Activated T-cell treated with anti-CD3 and anti-CD28 coated beads for 1 hour (primary cell): ENCODE measurements at places on chromosomes 1 and 21.

- no peak for DNase-seq
These were observed 44.9 kb downstream of the C1orf198 start for GRCh38 chr1:230823426-230823825.

- peak; percentile 27 for DNase-seq
These were observed 575 bp downstream of the RRAGC start for GRCh38 chr1:38858833-38859560.

DNA sequence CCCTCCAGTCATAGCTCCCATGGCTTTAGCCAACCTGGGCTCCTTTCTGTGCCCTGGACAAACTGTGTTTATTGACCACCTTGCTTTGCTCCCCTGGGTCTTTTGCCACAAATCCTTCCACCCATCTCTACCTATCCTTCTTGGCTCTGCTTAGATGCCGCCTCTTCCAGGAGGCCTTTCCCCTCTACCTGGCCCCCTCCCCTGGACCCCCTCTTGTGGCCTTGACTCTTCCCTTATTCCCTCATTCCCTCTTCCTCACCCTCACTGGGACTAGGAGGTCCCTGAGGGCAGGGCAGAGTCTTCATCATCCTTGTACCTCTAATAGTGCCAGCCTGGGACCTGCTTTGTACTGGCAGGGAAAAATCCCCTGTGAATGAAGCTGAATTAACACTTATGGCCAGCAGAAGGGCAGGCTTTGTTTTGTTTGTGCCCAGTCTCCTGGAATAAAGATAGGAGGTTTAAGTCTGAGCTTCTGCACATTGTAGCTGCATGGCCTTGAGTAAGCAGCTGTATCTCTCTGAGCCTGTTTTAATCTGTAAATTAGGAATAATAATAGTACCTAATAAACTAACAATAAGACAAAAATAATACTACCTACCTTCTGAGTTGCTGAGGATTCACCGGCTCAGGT, 13.7 kb downstream of the PTPRU start:
- DNase-seq = no peak

- no peak for DNase-seq
These were observed 125.1 kb downstream of the ETS2 start for GRCh38 chr21:38930853-38931252.

GRCh38 chr21:29233611-29234540, 64.8 kb upstream of the BACH1 start:
- no peak for DNase-seq

DNA sequence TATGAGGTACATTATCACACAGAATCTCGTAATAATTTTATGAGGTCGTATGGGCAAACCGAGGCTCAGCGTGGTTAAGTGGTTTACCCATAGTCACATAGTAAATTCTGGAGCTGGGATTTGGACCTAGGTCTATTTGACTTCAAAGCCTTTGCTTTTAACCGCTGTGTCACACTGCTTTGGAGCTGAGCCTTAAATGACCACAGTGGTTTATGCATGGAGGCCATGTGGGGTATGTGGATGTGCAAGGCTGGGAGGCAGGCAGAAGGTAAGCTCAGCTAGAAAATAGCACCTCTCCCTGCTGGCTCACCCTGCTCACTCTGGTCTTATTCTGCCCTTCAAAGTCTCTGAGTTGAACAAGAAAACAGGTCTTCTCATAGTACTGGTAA, 269.5 kb downstream of the TRABD2B start:
- no peak for DNase-seq

DNA sequence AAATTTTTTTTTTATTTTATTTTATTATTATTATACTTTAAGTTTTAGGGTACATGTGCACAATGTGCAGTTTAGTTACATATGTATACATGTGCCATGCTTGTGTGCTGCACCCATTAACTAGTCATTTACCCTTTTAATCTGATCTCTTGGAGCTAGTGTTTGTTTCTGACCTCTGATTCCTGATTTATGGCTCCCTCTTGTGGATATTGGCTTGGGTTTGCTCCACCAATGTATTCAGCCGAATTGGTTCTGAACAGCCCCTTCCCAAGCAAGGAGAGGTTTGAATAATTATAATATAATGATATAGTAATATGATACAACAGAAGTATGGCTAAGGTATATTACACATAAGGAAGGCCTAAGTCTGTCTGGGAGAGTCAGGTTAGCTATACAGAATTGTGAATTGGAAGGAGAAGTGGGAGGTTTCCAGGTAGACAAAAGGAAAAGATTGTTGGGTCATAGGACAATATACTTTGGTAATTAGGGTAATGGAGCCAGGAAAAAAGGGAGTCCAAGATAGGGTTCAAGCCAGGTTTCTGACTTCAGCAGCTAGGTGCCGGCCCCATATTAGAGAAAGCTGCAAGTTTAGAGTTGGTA, 53.1 kb upstream of the HMCN1 start:
- DNase-seq = no peak

GRCh38 chr21:17964716-17965115, 145.6 kb upstream of the C21orf91 start:
- no peak for DNase-seq

- no peak for DNase-seq
These were observed 35.7 kb downstream of the ZMYND12 start for GRCh38 chr1:42420121-42420520.

GRCh38 chr1:229694053-229694693, 68.1 kb downstream of the URB2 start:
- DNase-seq = no peak

- no peak for DNase-seq
These were observed 112.6 kb downstream of the SLC45A1 start for GRCh38 chr1:8430476-8430875.

GRCh38 chr1:20732588-20733359, at the start of gene SH2D5:
TSS of gene SH2D5 (minus strand) at chr1:20732703. CDS start at chr1:20728044, 4,659 bp downstream.
- DNase-seq = peak; percentile 55

DNA sequence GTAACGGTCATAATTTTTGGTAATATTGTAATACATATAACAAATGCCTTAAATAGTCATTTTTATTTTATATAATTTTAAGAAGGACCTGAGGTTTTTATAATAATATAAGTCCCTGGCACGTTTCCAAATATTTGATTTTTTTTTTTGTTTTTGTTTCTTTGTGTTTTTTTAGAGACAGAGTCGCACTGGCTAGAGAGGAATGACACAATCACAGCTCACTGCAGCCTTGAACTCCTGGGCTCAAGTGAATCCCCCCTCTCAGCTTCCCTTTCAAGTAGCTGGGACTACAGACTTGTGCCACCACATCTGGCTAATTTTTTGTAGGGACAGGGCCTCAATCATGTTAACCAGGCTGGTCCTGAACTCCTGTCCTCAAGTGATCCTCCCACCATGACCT, 29.7 kb downstream of the ARHGAP29 start:
- no peak for DNase-seq

GRCh38 chr1:32247983-32248889, 1.2 kb downstream of the FAM167B start:
- peak; percentile 61 for DNase-seq

- DNase-seq = peak; percentile 36
These were observed at the start of gene TMCO4 for GRCh38 chr1:19799230-19800075. TSS of gene TMCO4 (minus strand) at chr1:19799916. CDS start at chr1:19780758, 19,158 bp downstream.

GRCh38 chr1:63674238-63674864, 81.1 kb downstream of the PGM1 start:
- DNase-seq = no peak

DNA sequence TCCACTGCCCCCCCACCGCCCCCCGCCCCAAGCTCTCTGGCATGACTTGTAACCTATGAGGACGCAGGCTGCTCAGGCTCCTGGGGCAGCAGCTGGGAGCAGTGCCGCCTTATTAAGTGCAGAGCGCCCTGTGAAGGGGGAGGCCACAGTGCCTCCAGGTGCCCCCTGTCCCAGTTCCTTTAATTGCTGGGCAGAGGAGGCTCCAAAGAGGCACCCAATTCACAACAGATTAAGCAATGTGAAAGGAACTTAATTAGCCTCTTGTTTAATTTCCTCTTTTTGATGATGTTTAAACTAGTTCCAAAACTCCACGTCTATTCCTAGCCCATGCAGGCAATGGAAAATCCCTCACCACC, 3.0 kb downstream of the RXFP4 start:
- DNase-seq = no peak

GRCh38 chr1:161382214-161383019, 14.7 kb upstream of the CFAP126 start:
- DNase-seq = no peak

DNA sequence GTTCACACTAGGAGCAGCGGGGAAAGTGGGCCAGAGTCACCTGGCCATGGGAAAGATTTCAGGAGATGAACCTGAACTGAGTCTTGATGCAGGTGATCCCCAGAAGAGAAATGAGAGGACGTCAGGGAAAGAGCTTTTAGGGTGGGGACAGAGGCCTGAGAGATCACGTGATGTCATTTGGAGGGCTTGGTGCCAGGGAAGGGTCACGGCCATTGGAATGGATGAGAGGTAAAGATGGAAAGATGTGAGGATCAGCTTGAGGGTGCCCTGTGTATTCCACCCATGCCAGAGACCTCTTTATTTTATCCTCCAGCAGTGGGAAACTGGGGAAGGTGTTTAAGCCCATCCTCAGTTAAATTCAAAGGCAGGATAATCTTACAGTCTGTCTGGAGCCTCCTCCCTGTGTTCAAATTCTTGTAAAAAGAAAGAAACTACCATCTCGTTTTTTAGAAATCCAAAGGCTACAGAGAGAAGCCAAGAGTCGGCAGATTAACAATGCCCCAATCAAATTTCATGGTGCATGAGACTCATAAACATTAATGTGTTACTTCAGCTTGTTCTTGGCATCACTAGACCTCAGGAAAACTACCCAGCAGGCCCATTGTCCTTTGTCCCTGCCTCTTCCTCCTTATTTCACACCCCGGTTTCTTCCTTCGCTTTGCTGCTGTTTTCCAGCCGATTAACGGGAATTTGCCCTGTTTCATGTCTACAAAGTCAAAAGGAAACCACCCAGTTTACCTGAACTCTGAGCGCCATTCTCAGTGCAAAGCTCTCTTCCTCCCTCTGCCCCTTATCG, 93.1 kb upstream of the LRRC8D start:
- DNase-seq = no peak

DNA sequence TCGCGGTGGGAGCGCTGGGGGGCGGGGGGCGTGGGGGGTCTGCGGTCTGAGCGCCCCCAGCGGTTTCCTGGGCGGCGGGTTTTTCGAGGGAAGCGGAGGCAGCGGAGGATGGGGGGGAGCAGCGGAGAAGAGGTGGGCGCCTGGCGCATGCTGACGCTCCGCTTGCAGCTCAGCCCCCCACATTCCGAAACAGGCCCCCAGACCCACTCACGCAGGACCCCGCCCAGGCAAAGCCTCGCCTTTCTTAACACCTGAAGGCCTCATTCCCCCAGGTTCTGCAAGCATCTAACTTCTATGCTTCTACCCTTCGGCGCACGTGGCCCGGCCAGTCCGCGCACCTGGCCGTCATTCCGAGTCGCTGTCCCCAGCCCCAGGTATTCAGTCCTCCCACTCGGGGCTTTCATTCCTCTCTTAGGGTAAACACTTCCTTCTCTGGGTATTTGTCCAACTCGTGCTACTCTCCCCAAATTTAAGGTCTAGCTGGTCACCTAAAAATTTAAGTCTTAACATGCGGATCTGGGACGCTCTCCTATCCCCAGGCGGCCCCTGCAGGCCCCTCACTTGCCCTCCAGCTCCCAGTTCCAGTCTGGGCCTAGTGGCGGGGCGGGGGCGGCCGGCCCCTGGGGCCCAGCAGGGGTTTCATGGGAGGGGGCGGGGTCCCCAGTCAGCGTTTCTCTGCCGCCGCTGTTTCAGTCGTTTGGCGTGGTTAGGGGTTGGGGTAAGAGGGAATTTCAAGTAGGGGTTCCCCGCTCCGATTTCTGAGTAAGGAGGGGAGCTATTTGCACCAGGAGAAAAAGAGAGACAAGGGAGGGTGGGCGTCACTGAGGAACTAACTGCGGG, 2.8 kb upstream of the ZBTB7B start:
- DNase-seq = no peak

DNA sequence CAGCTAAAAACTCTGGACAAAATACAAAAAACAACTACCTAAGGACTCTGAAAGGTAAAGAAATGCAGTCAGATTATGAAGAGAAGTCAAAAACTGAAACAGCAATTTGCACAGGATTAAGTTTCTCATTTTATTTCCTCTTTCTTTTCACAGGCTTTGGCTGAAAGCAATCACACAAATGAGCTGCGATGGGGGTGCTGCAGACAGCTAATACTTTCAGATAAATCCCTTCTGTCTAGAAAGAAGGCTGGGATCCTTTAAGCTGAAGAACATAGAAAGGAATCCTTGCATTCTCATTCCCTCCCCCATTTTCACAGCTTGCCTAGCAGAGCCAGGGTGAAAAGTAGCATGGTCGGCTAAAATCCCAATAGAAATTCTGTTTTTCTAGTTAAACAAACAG, 32.0 kb upstream of the PRDX6 start:
- DNase-seq = no peak

GRCh38 chr1:184492536-184492935, 105.7 kb downstream of the C1orf21 start:
- no peak for DNase-seq

- DNase-seq = no peak
These were observed 11.6 kb upstream of the DNAJC6 start for GRCh38 chr1:65297706-65298105.

GRCh38 chr1:243396424-243396823, 140.6 kb downstream of the SDCCAG8 start:
- no peak for DNase-seq

- no peak for DNase-seq
These were observed 51.3 kb downstream of the PCNX2 start for GRCh38 chr1:233244183-233244582.

DNA sequence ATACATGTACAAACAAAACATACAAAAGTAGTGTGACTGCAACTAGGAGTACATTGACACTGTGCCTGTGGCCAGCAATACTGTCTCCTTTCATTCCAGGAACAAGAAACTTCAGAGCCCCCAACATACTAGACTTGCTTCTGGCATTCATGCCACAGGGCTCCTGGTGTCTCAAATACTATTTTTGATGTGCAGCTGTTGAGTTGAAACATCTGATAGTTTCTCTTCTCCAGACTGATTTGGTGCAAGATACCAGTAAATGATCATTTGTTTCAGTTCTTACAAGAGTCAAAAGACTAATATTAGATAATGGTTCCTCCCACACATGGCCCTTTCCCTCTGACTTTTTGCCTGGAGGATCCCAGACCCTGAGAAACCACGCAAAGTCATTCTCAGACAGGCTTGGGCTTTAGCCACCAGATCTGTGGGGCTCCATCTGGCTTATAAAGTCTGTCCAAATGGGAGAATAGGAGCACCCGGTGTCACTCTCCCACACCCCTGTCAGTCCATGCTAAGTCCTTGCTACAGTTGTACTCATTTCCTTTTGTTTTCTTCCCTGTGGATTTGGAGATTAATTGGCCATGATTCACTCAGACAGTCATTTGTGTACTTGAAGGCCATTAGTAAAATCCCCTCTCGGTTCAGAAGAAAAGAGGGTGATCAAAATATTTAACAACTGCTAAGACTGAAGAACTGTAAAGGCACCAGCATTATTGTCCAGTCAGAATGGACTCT, 163.5 kb upstream of the RUNX1 start:
- no peak for DNase-seq
